Vagina (tissue), 2 donors: ENCODE measurements at places on chromosomes 12 and 14. TPM values are rescaled to one million over a fixed set of nuclear protein-coding genes. Genes with fewer than 3 reads are reported as not detected.

- no peak for DNase-seq
These were observed 45.3 kb upstream of the RAP1B start for GRCh38 chr12:68565391-68565903.

C1S gene
- total RNA-seq, result 541 TPM

PLEKHD1 gene
- not detected for total RNA-seq

SSTR1 gene
- 1.2 TPM for total RNA-seq

- no peak for DNase-seq
These were observed 1.1 kb upstream of the YY1 start for GRCh38 chr14:100237735-100238418.

DNA sequence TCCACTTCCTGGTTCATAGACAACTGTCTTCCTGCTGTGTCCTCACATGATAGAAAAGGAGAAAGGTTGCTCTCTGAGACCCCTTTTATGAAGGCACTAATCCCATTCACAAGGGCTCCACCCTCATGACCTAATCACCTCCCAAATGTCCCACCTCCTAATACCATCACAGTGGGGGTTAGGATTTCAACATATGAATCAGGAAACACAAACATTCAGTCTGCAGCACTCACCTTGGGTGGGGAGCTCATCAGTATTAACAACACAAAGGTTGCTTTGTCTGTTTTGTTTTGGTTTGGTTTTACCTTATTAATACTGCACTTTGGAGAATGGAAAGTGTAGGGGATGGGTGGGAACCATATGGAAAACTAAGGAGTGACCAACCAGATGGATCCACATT is 10.5 kb upstream of the SMCO2 start:
- DNase-seq, result no peak

HHIPL1 gene
- 5.9 TPM for total RNA-seq

USP44 gene
- 0.49 TPM for total RNA-seq

GRCh38 chr14:67529947-67530935 is 2.8 kb upstream of the PLEKHH1 start:
- no peak for DNase-seq

DNA sequence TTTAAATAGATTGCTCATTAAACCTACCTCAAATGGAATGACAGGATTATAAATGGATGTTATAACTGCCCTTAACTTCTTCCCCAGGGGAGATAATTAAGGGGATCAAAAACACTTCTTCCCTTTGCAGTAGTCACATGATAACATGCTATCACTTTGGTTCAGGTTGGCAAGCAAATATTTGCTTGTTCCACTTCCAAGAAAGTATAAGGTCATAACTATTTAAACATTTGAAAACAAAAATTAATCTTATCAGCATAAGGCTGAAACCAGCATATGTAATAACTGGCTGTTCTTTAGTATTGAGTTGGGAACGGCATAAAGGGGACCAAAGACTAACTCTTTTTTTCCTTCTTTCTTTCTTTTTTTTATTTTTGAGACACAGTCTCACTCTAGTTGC is 2.4 kb upstream of the LYZ start:
- no peak for DNase-seq

CCND2 gene
- total RNA-seq, result 57.5 TPM

DNA sequence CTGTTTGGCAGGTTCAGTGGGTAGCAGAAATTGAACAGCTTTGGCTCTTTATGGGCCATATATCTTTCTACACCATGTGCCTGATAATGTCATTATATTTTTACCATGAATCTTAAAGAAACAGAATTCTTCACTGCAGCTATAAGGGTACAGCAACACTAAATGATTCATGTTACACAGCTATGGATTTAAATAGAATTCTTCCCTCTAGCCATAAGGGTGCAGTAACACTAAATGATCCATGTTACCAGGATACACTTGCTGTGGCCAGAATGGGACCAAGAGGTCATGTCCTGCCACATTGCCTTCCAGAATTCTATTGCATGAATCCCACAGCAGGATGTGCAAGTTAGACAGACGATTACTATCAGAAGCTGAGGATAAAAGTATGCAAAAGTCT is 603.9 kb downstream of the FSCB start:
- no peak for DNase-seq

NTN4 gene
- 21.9 TPM for total RNA-seq

- no peak for DNase-seq
These were observed 87.9 kb upstream of the MDGA2 start for GRCh38 chr14:47763188-47763854.

DNA sequence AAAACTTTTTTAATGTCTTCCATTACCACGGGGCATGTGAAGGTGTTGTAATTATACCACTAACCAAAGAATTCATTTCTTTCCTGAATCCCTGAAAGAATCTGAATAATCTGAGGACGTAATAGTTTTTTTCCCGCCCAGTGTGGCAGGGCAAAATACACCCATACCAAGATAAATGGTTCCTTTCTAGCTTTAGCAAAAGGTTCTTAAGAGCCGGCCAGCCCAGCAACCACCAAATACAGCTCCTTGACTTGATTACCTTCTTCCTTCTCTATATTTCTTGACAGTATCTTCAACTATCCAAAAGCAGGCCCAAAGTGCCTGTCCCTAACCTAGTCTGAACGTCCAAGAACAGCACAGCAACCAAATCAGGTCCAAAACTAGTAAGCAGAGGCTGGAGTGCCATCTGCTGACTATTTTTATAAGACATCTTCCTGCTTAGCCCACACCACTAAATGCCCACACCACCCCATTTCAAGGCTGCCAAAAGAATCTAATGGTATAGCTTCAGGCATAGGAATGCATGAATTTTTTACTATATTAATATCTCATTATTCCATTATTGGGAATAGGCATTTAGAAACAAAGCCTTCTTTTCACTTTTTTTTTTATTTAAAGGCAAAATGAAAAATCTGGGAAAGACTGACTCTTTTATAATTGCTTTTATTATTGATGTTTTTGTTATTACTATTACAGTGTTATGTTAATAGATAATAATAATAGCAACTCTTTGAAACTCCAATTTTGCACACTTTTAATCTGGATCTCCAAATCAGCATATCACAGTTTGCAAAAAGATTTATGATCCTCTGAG is 524.4 kb downstream of the MED13L start:
- no peak for DNase-seq

DNA sequence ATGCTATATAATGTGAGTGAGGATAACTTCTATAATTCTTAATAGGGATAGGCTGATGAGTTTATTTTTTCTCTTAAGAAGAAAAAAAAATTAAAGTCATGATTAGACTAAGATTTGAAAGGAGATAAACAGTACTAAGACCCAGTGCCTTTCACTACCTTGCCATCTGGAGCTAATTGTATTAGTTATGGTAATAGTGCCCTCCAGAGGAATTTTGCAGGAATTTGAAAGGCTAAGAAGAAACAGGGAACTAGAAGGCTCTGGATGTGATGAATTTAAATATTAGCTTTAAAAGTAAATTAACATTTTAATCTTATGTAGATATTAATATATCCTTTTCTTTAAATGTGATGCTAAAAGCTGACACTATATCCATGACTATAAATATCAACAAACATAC is 36.6 kb upstream of the PIK3C2G start:
- DNase-seq, result no peak

- DNase-seq, result no peak
These were observed 55.1 kb upstream of the ARID2 start for GRCh38 chr12:45674181-45674977.

DNA sequence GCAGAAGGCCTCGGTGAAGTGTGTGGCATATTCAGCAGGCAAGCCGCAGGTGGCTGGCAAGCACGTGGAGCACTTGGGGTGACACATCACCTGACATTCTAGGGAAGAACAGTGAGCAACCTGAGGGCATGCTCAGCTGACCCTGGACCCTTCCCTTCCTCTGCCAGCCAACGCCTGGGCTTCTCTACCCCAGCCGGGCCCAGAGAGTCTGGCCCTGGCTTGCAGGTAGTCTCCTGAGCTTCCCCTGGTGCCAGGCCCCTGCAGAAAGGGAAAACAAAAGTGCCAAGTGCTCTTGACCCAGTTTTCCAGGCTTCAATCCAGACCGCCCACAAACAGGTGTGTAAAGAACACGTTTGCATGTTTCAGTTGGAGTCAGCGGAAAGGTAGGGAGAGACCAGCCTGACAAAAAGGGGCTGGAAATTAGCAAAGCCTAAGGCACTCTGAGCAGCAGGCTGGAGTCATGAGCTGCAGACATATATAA is 45.7 kb downstream of the PRKAB1 start:
- no peak for DNase-seq

SLC6A12 gene
- not detected for total RNA-seq

DNA sequence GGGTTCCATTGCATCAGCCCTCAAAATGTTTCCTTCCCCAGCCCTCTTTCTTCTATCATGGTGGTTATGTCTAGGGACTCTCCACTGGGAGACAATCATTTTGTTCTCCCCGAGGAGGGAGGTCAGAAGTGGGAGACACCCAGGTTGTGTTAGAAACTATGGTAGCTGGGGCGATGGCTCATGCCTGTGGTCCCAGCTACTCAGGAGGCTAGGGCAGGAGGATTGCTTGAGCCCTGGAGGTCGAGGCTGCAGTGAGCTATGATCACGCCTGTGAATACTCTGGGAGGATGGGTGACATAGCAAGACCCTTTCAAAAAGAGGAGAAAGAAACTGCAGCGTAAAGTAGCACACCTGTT is 13.0 kb upstream of the LRRC23 start:
- DNase-seq, result no peak
